RCC 7860 (cell line): ENCODE measurements at places on chromosomes 7 and 10.
A peak's percentile ranks its signal among the peaks of the same experiment; 100 is the strongest.

DNA sequence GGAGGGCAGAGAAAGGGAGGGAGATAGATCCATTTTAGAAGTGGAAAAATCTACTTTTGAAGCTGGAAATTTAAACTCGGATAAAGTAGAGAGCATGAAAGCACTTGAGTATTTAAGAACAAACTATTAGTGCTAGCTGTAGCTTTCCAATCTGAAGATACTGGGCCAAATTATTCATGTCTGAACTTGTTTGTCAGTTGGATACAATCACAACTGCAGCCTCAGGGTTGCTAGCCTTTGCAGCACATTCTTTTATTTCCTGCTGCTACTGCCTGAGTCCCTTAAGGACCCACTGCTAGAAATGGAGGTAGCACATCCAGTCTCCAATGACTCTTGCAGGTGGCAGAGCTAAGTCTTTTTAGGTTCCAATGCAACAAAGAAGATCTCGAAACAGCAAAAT, 8.3 kb upstream of the SLC25A13 start:
- no peak for DNase-seq

DNA sequence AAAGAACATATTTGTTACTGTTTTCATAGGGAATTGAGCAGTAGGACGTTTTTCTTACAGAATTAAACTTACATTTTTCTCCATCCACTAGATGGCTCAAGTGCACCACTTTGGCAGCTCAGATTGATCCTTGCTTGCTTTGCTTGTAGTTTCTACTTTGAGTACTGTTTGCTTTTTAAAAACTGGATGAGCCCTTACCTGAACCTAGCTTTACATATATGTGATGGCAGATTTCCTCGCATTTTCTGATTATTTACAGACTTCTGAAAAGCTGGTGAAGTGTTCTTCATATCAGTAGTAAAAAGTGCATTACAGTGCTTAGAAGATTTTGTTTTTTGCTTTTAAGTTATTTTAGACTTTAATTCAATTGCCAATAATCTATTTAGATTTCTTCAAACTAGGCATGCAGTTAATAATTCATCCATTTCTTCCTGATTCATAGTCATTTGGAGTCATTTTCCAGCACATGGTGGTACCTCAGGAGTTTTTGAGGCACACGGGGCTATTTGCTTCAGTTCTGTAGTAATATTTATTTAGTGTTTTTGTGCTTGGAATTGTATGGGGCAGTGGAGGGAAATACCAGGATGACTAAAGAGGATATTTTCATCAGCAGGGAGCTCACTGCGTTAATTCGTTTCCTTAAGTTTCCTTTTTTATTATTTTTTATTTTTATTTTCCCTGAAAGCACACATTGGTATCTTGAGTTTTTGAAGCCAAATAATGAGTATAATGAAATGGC, 57.3 kb downstream of the MAPK8 start:
- peak; percentile 61 for DNase-seq

DNA sequence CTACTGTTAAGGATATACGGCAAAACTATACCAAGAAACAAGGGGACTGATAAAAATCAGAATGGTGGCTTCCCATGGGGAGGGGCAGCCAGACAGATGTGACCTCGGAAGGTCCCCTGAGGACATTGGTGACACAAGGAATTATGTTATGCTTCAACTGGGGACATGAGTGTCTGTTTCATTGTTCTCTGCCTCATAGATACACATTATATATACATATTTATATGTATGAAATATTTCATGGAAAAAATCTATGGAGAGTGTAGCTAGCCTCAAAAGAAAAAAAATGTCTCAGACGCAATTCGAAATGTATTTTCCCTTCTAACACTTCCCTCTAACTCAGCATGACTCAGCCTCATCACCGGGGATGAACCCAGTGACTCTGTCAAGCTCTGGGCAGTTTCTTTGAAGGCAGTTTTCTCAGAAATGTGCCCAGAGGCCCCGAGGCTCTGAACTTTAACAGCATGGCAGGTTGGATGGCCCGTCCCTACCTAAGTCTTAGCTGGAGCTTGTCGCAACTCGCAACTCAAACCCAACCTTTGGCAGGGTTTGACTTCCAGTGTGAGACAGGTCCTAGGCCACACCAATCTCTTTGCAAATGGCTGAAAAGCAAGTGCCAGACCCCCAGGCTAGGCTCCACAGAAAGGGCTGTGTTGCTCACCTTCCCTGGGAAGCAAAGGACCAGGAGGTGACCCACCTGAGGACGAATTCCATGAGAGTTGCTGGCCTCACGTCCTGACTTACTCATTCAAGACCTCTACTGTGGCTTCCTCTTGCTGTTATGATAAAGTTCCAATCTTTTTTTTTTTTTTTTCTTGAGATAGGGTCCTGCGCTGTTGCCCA, 86.9 kb downstream of the CARD11 start:
- DNase-seq = peak; percentile 59

- peak; percentile 83 for DNase-seq
Measured at GRCh38 chr7:4745971-4746919, 29.2 kb upstream of the AP5Z1 start.

DNA sequence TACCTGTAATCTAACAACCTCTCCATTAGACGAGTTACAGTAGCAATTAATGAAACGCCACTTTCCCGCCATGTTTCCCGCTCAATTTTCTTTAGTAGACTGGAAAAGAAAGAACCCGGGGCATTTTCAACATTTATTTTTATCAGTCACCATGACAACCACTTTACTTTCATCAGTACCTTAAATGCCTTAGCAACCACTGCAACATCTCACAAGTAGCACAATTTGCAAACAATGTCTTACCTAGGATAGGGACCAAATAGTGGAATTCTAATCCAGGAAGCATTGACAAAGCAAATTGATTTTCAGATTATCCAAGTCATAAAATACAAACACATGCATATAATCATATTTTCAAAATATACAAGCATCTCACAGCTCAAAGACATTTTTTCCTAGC, 221.6 kb upstream of the IMMP2L start:
- no peak for DNase-seq

DNA sequence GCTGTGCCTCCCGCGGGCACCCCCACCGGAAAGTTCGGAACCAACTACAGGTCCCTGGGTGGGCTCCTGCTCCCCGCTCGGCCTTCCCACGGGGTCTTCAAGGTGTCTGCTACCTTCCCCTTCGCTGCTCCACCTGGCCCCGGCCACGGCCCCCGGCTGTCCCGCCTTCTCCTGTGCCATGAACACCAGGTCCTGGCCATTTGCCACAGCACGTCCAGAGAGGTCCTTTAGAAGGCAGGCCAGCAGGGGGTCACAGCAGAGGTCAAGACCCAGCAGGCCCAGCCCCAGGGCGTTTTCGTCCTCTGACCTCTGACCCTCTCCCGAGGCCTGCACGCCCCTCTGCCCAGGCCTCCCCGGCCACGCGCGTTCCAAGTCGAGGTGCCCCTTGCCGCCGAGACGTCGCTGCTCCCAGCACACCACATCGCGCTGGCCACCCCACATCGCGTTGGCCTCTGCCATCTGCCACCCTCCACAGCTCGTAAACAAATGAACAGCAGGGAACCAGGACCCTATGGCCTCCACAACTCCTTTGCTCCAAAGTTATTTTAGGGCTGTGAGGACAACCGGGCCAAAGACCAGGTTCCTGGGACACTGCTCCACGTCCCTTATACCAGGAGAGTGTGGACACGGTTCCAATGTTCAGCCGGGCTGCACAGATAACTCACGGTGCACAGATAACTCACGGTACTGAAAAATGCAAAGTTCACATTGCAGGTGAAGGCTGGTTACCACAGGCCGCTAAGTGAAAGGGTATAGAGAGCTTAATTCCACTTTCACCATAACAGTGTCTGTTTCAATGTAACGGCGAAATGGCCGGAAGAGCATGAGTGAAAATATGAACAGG, 74.3 kb downstream of the CFAP46 start:
- no peak for DNase-seq

DNA sequence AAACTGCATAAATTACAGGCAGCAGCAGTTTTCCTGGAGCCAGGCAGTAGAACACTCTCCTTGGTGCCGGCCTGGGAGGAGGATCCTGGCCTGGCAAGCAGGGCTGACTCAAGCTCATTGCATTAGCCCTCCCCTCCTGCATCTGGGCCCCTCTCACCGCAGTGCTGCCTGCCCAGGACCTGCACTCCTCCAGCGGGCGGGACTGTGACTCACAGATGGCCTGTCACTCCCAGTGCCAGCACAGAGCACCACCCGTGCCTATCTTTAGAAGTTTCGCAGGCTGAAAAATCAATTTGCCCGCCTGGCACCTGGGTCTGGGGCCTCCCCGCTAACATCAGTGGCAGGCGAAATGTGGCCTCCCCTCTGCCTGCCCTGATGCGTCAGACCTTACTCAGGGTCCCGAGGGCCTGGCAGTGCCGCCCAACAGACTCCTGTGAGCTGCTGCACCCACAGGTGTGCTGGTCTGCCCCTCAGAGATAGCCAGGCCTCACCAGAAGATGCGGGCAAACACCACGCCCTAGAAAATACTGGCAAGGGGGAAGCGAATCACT, 123.8 kb downstream of the KCNMA1 start:
- DNase-seq = peak; percentile 96

- DNase-seq = no peak
Measured at GRCh38 chr7:11078247-11078834, 104.7 kb downstream of the PHF14 start.

- DNase-seq = peak; percentile 16
Measured at GRCh38 chr7:29609162-29610037, 45.8 kb downstream of the PRR15 start.

DNA sequence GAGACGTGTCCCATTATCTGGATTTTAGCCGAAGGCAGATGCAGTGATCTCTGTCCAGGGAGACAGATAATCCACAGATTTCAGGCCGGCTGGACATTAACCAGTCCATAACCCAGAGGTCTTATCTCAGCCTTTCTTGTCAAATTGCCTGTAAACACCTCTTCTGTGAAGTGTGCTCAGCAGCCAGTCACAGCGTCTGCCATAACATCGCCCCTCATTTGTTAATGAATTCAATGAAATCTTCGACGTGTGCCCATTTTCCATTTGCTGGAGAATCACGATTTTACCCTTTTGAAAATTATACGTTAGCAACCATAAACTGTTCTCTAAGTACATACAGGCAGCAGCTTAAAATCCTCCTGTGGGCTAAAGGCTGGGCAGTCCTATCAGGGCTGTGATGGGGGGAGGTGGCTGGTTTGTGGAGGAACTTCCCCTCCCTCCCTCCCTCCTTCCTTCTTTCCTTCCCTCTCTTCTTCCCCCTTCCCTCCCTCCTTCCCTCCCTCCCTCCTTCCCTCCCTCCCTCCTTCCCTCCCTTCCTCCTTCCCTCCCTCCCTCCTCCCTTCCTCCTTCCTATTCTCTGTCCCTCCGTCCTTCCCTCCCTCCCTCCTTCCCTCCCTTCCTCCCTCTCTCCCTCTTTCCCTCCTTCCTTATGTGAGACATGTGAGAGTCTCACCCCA, 26.6 kb upstream of the FAM20C start:
- no peak for DNase-seq

DNA sequence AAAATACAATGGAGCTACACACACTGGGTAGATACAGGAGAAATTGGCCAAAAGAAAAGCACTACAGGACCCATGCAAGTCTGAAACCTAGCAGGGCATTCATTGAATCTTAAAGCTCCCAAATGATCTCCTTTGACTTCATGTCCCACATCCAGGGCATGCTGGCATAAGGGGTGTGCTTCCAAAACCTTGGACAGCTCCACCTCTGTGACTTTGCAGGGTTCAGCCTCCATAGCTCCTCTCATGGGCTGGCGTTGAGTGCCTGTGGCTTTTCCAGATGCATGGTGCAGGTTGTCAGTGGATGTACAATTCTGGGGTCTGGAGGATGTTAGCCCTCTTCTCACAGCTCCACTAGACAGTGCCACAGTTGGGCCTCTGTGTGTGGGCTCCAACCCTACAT, 626.3 kb upstream of the POT1 start:
- no peak for DNase-seq

DNA sequence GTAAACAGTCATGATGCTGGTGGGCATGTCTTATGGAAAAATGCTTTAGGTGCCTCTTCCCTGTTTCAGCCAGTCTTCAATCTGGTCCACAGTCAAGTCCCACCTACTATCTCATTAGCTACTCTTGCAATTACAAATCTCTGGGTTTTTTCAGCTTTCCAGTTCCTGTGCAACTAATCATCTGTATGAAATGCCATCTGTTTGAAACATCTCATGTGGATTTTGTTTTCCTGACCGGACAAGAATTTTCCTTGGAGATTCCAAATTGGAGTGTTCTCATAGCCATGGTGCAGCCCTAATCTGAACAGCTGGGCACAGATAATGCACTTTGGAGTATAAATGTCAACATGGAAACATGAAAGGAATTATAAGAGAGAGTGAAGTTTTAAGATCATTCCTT, 41.3 kb upstream of the CALN1 start:
- no peak for DNase-seq

GRCh38 chr7:12637819-12638592, 49.4 kb upstream of the ARL4A start:
- no peak for DNase-seq

GRCh38 chr10:71015674-71016073, 127.3 kb upstream of the PCBD1 start:
- no peak for DNase-seq

- no peak for DNase-seq
Measured at GRCh38 chr7:126845331-126845730, 407.4 kb downstream of the GRM8 start.

DNA sequence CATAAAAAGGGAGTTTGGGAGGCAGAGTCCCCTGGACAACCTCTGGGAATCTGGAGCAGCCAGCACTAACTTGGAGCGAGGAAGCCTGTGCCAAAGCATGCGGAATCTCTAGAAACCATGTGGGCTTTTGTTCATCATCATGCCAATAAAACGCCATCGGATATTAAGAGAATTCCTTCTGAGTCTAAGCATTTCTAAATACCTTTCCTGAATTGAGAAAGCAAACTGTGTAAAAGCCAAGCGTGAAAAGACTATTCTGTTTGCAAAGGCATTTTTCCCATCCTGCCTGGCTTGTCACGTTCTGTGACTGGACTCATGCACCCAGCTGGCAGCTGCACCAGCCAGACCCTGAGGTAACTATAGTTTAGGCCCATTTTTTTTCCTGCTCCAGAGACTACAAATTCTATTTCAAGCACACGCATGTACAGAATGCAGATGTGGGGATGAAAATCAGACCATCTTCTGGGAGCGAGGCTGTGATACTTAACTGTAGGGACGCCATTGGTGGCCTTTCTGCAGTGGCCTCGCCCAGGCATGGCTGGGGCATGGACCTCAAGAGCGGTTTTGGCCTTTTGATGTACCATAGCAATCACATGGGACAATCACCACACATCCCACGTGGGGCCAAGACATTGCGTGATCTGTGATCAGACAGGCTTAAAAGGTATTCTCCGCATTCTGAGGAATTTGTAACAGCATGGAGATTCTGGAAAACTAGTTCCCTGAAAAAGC, 218.9 kb downstream of the KIAA1217 start:
- DNase-seq = no peak

GRCh38 chr7:16203065-16203464, 218.3 kb downstream of the CRPPA start:
- no peak for DNase-seq

DNA sequence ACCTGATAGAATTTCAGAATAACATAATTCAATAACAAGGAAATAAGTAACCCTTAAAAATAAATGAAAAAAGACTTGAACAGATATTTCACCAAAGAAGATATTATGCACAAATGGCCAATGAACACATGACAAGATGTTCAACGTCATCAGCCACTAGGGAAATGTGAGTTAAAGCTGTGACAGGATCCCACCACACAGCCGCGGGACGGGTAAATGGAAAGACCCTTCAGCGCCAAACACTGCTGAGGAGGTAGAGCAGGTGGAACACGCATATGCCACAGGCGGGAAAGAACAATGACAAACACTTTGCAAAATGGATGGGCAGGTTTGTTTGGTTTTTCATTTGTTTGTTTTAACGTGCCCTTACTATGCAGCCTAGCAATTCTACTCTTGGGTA, 86.1 kb upstream of the RNF32 start:
- DNase-seq = no peak
